Mesenchymal stem cell (in vitro differentiated cells and primary cell): ENCODE measurements at places on chromosomes 12 and 14.
A peak's percentile ranks its signal among the peaks of the same experiment; 100 is the strongest.

GRCh38 chr14:24513009-24513408 is 4.9 kb upstream of the CMA1 start:
- DNase-seq: peak; percentile 1

DNA sequence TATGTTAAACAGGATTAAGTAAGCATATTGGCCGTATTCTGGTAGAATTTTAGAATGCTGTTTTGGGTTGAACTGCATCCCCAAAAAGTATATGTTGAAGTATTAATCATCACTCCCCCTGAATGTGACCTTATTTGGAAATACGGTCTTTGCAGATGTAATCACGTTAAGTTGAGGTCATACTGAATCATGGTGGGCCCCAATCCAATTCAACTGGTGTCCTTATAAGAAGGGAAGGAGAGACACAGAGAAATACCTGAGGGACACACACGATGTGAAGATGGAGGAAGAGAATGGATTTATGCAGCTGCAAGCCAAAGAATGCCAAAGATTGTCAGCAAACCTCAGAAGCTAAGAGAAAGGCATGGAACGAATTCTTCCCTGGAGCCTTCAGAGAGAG is 268.6 kb downstream of the ITPR2 start:
- no peak for DNase-seq

DNA sequence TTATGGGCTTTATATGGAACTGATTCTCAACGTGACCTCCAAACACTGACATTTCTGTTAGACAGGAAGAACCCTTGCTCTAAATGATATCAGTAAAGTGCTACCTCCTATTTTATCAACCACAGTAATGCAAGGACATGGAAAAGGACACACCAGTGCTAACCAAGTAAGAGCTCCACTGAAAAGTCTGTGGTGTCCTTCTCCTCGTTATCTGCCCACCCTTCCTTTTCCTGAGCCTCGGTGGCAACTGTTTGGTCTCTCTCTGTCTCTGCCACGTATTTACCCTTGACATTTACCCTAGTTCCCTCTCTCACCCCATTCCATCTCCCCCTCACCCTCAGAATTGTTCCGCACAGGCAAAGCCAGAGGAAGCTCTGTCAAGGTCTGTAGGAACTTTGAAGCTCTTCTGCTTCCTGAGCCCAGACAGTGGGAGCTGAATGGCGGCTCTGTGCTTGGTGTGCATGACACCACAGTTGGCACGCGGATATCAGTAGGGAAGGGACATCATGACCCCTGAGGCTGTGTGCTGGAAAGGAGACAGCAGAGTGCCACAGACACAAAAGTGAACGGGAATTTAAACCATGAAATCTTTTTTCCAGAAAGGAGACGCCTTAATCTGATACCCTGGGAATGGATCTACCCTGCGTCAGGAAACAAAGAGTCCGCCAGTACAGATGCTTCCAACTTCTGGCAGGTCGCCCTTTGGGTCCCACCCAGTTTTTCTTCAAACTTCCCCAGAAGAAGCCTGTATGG is 50.8 kb downstream of the NTN4 start:
- no peak for DNase-seq

GRCh38 chr12:130521375-130522124 is 183.9 kb downstream of the PIWIL1 start:
- no peak for DNase-seq

DNA sequence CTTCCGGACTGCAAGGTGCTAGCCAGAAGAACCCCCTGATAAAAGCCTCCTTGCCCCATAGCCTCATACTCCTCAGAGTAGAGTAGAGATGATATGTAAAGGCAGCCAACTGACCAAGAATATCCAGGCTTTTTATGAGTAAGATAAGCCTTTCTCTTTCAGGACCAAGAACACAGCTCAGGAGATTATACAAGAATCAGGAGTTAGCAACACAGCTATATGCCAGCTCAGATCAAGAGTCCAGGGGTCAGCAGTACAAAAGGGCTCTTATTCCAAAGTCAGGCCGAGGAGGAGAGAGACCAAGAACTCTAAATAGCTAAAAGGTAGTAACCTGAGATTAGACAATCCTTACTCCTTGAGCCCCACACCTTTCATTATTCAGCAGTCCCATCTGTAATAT is 135.3 kb downstream of the BTG1 start:
- no peak for DNase-seq

GRCh38 chr14:64303471-64303917 is 9.3 kb upstream of the ESR2 start:
- DNase-seq: peak; percentile 77

DNA sequence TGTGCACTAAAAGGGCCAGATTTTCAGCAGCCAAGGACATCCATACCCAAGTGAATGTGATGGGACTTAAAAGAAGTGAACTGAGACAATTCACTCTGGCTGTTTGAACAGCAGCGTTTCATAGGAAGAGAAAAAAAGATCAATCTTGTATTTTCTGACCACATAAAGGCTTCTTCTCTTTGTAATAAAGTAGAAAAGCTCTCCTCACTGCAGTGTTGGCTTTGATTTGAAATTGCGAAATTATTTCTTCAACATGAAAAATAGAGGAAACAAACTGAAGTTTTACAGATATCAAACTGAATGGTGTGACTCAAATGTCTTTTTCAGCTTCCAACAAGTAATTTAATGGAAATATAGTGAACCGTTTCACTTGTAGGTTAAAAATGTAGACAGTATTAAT is 11.3 kb upstream of the KCNMB4 start:
- DNase-seq: no peak

DNA sequence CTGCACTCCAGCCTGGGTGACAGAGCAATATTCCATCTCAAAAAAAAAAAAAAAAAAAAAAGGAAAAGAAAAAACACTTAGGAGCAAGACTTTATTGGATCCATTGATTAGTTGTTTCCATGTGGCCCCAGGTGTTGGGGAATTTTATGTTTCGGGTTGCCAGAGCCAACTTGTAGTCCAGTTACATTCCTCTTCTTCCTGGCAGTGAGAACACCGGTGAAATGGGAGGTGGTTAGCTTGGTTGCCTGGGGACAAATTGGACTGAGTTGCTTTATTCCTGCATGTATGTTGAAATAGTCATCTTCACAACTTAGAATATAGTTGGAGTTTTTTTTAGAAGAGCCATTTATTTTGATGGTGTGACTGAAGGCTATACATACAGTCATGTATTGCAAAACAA is 12.6 kb downstream of the RCOR1 start:
- DNase-seq: no peak

DNA sequence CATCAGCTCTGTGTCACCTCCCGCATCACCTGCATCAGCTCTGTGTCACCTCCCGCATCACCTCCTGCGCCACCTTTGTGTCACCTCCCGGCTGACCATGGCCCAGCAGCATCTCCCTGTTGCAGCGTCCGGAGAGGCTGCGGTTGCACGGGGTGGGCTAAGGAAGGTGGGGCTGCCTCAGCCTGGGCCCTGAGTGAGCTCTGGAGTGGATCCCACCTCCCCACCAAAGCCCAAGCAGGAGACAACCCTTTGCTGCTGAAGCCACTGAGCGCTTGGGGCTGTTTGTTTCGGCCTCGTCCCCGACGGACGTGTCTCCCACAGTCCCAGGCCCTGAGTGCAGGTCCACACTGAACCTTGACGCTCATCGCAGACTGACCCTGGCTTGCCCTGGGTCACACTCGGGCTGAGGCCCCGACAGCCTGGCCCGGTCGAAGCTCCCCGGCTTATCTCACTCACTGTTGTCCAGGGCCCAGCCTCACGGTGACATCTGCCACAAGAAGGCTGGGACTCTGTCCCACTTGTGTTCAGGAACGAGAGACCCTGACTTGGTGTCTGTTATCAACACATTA is 12.2 kb downstream of the TMEM121 start:
- no peak for DNase-seq

DNA sequence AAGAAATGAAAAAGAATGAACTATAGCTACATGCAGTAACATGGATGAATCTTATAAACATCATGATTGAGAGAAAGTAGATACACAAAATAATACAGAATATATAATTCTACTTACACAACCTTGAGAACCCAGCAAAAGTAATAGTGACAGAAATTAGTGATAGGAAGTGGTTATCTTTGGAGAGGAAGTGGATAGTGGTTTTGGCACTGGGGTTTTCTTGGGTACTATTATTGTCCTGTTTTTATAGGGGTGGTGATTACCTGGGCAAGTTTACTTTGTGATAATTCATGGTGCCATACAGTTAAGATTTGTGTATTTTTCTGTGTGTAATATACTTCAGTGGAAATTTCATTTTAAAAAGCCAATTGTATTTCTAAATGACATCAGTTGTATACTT is 352.7 kb downstream of the AEBP2 start:
- DNase-seq: no peak

GRCh38 chr12:111197376-111197944 is 171.4 kb downstream of the PHETA1 start:
- DNase-seq: no peak

- no peak for DNase-seq
Measured at GRCh38 chr12:114395755-114396152, 10.2 kb downstream of the TBX5 start.

DNA sequence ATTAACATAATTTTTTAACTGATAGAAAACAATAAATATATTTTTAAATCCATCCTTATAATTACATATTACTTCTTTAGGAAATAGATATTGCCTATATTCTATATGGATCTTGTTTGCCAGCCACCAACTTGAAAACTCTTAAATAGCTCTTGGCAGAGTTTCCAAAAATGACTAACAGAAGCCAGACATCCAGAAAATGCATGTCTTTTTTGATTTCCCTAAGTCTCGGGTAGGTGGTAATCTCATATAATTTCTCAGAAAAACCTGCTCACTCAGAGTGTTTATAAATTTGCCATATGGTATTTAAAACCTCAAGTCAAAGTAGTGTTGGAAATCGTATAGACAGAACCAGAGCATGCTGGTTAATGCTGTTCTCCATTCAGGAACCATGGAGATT is 360.4 kb upstream of the FOXG1 start:
- DNase-seq: no peak

DNA sequence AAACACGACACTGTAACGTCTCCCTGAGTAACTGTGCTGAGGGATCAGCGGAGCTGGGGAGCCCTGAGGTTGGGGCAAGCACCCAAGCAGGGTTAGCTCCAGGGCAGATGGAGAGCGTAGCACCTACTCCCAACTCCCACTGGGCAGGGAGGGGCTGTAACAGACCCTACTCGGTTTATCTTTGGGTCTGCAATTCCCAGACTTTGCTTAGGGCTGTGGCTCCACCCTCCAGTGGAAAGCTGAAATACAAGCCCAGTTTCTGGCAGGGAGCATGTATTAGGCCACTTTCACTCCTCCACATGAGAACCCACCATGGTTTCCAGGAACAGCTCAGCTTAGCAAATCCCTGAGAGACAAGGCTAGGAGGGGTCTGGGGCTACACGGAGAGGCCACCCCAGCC is 17.3 kb upstream of the TC2N start:
- DNase-seq: no peak
